ENCODE measurements at places on chromosomes 11 and 22. TPM values are rescaled to one million over a fixed set of nuclear protein-coding genes. Genes with fewer than 3 reads are reported as not detected.

The TMEM86A gene
- 3.8 TPM for polyA plus RNA-seq

The LARGE2 gene
- polyA plus RNA-seq = 0.30 TPM

The LDHA gene
- 639 TPM for polyA plus RNA-seq

The SLC5A12 gene
- polyA plus RNA-seq = 0.18 TPM

The MYO18B gene
- 117 TPM for polyA plus RNA-seq

The PATL1 gene
- 25.2 TPM for polyA plus RNA-seq

The TLCD5 gene
- polyA plus RNA-seq = 9.6 TPM

The WT1 gene
- polyA plus RNA-seq = not detected

The GDPD5 gene
- polyA plus RNA-seq = 24.7 TPM

The OR8D2 gene
- polyA plus RNA-seq = not detected
